ENCODE measurements at places on chromosomes 12 and 14. TPM values are rescaled to one million over a fixed set of nuclear protein-coding genes. Genes with fewer than 3 reads are reported as not detected.

GRCh38 chr12:68962877-68963855, 30.2 kb upstream of the CPM start:
- DNase-seq = peak; percentile 79

Gene STYK1
- polyA plus RNA-seq = 0.94 TPM

DNA sequence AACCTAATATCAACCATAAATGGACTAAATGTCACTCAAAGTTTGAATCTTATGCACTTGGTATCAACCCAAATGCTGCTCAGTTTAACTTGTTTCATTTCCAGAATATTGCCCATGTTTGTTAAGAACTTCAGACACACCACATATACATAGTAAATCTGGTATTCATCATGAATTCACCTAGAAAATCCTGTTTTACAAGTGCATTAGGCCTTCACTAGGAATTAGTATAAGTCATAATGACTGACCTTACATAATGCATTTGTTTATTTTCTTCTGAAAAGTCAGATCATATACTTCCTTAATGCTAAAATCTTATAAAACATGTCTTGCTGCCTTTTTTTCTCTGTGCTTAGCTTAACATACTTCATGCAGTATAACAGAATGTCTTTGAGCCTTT, 66.1 kb downstream of the ABCD2 start:
- no peak for DNase-seq

DNA sequence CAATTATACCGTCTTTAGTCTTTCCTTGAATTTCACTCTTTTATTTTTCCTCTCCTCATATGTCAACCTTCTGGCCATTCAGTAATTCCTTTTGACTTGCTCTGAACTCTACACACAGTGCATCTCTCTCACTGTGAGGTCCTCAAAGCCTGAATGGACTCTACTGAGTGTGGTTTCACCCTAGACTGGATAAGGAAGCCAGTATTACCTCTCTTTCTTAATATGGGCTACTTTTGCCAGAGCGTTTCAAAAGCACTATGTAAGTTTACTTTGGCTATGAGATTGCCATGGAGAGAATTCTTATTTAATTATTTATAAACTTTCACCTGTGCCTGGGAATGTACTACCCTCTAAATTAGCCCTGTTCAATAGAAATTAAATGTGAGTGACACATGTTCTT, 343.5 kb upstream of the DDHD1 start:
- no peak for DNase-seq

DNA sequence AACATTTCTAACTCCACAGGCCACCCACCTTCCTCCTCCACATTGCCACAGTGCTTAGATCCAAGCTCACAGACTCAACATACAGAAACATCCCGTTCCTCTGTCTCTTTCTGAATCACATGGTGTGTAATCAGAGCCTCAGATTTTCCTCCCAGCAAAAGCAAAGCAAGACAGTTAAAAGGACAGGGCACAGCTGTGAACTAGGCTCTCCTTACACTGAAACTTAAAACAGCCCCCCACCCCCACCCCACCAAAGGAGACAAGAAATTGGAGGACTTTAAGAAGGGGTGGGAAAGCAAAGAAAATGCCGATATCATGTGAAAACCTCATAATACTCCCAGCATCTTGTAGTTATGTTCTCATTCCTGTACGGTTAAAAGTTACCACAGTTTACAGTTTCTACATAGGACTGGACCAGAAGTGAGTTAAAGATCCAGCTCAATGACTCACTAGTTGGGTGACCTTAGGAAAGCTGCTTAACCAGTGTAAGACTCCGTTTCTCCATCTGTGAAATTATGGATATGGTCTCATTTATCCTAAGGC, 4.8 kb downstream of the YBX3 start:
- DNase-seq = no peak

DNA sequence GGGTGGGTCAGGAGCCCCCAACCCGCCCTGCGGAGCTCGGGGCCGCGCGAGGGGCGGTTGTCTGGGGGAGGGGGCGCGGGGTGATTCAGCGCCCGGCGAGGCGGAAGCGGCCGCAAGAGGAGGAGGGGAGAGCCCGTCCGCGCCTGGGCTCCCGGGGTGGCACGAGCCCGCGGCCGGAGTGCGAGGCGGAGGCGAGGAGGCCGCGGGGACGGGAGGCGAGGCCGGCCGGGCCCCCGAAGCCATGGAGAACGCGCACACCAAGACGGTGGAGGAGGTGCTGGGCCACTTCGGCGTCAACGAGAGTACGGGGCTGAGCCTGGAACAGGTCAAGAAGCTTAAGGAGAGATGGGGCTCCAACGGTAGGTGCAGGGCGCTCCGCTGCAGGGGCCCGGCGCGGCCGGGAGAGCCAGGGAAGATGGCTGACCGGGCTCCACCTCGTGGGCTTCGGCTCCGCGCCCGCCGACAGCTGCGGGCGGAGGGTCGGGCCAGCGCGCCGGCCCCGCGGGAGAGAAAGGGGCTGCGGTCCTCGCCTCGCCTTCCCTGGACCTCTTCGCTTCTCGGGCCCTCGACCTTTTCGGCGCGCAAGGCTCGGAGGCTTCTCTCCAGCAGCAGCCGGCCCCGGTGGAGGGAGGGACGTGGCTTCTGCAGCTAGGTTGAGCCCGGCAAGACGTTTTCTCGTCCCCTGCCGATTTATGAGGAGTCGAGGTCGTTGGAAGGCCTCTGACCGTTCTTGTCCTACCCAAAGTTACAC, 677 bp downstream of the ATP2A2 start:
- peak; percentile 73 for DNase-seq

Gene TRIM9
- polyA plus RNA-seq = 2.7 TPM
